ENCODE measurements at places on chromosomes 5 and 9. TPM values are rescaled to one million over a fixed set of nuclear protein-coding genes. Genes with fewer than 3 reads are reported as not detected.

- peak overlapping the region; percentile 51 for H3K4me3 ChIP-seq
- peak overlapping the region; percentile 97 for H3K27ac ChIP-seq
- peak; percentile 61 for DNase-seq
- H3K4me1 ChIP-seq = no peaks in the 10 kb centered on the region
- H3K36me3 ChIP-seq = no peaks in the 10 kb centered on the region
These were observed 992 bp downstream of the SETD9 start for GRCh38 chr5:56910210-56910965.

DNA sequence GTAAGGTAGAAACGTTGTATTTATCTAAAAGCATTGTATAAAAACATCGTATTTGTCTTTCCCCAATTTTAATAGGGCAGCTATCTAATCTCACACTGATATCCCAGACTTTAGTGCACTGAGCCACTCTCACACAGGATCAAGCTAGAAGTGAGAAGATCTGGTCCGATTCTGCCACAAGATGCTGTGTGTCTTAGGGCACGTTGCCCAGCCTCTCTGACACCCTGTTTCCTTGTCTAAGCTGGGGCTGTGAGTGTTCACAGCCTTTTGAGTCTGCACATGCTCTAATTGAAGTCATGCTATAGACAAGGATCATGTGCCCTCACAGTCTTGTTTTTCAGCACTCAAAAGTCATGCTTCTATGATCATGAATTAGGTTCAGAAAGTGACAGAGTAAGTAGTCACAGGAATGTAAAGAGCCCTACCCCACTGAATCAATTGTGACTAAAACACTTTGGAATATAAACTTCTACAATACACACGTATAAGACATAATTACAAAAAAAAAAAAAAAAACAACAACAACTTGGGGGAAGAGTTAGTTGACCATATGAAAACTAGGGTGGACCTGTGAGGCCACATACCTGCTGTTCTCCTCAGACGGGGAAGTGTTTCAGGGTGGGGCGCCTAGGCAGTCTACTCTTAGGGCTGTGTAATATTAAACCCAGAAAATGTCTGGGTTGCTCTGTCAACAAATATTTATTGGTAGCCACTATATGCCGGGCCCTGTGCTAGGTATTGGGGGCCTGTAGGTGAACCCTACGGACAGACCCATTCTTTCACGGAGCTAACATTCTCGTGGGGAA lies 893 bp upstream of the ABLIM3 start:
- H3K4me1 ChIP-seq = no peaks in the 10 kb centered on the region
- DNase-seq = no peak
- H3K27ac ChIP-seq = no peak overlapping the region
- H3K4me3 ChIP-seq = no peak overlapping the region
- H3K36me3 ChIP-seq = no peaks in the 10 kb centered on the region

Gene ALDH7A1
- 49.2 TPM for total RNA-seq

Gene CATSPER3
- total RNA-seq = 0.82 TPM

Gene PTGDS
- total RNA-seq = 26.1 TPM

- no peaks in the 10 kb centered on the region for H3K4me1 ChIP-seq
- no peak overlapping the region for H3K4me3 ChIP-seq
- H3K27ac ChIP-seq = no peak overlapping the region
- no peaks in the 10 kb centered on the region for H3K36me3 ChIP-seq
- H3K27me3 ChIP-seq = no peaks in the 10 kb centered on the region
These were observed 262.9 kb upstream of the PTPRD start for GRCh38 chr9:10875752-10876151.

Gene ADAMTS2
- total RNA-seq = 2.9 TPM

DNA sequence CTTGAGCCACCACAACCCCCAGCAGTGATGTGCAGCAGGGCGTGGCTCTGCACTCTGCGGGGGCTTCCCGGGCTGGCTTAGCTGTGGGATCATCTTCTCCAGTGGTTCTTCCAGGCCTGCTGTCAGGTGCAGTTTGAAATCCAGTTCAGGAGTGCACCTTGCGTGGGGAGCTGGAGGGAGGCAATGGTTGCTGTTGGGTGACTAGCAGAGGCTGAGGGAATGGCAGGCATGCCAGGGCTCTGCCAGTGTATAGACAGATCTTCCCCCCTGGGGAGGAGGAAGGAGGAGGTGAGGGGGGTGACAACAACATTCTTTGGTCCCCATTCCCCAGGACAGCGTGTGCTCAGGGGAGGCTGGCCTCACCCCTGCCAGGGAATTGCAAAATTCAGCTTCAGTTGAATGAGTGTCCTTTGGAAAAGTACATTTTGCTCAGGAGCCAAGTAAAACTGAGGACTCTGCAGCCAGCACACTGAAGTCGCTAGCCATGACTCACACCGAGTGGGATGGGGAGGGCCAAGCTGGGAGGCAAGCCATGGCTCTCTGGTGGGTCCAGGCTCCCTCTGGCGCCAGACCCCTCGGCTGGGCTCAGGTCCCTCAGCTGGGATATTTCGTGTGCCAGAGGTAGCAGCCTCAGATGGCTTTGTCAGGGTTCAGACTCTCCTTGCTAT lies 35.0 kb downstream of the ERGIC1 start:
- H3K4me3 ChIP-seq = no peak overlapping the region
- peaks cover 6% of the 10 kb centered on the region for H3K4me1 ChIP-seq
- H3K27me3 ChIP-seq = no peaks in the 10 kb centered on the region
- H3K27ac ChIP-seq = peak overlapping the region; percentile 59
- no peak for DNase-seq
- no peaks in the 10 kb centered on the region for H3K36me3 ChIP-seq

Gene STPG3
- not detected for total RNA-seq

Gene SCGB3A2
- total RNA-seq = 0.67 TPM

DNA sequence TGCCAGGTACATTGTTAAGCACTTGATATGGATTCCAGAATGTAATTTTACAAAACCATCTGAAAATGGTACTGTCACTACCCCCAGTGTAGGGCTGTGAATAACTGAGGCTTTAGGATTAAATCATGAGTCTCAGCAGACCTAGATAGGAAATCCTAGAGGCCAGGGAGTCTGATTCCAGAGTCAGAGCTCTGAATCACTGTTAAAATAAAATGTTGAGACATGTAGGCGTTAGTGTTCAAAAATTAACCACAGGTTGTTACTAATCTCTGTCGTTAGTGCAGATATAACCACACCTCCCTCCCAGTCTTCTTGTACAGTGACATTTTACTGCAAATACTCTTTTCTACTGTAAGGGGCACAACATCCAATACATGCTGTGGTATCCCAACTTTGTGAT lies 1828.8 kb downstream of the MAT2B start:
- no peak overlapping the region for H3K27ac ChIP-seq
- H3K27me3 ChIP-seq = no peaks in the 10 kb centered on the region
- no peak for DNase-seq
- no peak overlapping the region for H3K4me3 ChIP-seq
- no peaks in the 10 kb centered on the region for H3K4me1 ChIP-seq
- no peaks in the 10 kb centered on the region for H3K36me3 ChIP-seq

- H3K4me1 ChIP-seq = no peaks in the 10 kb centered on the region
- H3K36me3 ChIP-seq = no peaks in the 10 kb centered on the region
- H3K27ac ChIP-seq = no peak overlapping the region
- no peak overlapping the region for H3K4me3 ChIP-seq
- DNase-seq = no peak
These were observed 87.7 kb downstream of the PTCH1 start for GRCh38 chr9:95429096-95429495.

DNA sequence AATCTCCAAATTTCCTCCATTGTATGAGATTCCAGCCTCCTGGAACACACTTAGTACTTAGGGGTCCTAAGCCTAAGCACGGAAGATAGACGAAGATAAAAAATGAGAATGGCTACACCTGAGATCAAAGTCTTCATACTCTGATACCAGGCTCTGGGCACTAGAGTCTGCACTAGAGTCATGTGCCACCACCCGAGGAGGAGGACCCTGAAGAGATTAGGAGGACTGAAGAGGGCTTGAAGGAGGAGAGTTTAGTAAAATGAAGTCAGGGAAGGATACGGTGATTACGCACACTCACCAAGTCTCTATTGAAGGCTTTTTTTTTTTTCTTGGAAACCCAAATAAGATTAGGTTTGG lies 573 bp upstream of the SPATA24 start:
- no peaks in the 10 kb centered on the region for H3K36me3 ChIP-seq
- DNase-seq = no peak
- peak overlapping the region; percentile 37 for H3K4me3 ChIP-seq
- peak overlapping the region; percentile 87 for H3K27ac ChIP-seq
- H3K4me1 ChIP-seq = no peaks in the 10 kb centered on the region

GRCh38 chr5:176175101-176175852 lies 62.9 kb upstream of the SIMC1 start:
- H3K36me3 ChIP-seq = no peaks in the 10 kb centered on the region
- H3K4me3 ChIP-seq = no peak overlapping the region
- H3K4me1 ChIP-seq = no peaks in the 10 kb centered on the region
- H3K27ac ChIP-seq = no peak overlapping the region
- H3K27me3 ChIP-seq = no peaks in the 10 kb centered on the region
- DNase-seq = no peak

- H3K27me3 ChIP-seq = no peaks in the 10 kb centered on the region
- H3K36me3 ChIP-seq = no peaks in the 10 kb centered on the region
- DNase-seq = no peak
- no peak overlapping the region for H3K27ac ChIP-seq
- no peaks in the 10 kb centered on the region for H3K4me1 ChIP-seq
- no peak overlapping the region for H3K4me3 ChIP-seq
These were observed 30.7 kb upstream of the TGFBR1 start for GRCh38 chr9:99073985-99074901.

Gene KLF4
- total RNA-seq = 398 TPM
